Right kidney (tissue), 9 donors: ENCODE measurements at places on chromosomes 11 and 22.
A peak's percentile ranks its signal among the peaks of the same experiment; 100 is the strongest.

GRCh38 chr11:33044285-33044756 lies 4.9 kb downstream of the TCP11L1 start:
- no peak for DNase-seq

- no peak for DNase-seq
Observed at GRCh38 chr11:58731819-58732218, at the start of gene GLYAT. Gene GLYAT (minus strand): TSS chr11:58731943. CDS start chr11:58724496, 7,447 bp downstream.

DNA sequence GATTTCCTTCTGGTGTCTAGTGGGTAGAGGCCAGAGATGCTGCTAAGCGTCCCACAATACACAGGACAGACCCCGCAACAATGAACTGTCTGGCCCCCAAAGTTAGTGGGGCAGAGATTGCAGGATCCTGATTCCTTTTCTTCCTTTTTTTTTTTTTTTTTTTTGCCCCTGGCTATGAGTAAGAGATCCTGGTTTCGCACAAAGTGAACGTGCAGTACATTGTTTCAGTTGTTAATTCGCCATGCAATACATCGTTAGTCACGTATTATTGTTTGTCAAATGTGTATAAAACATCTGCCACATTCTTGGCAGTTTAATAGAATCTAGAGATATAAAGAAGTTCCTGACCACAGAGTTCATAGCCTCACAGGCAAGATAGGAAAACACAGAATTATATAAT lies 20.2 kb downstream of the ST3GAL4 start:
- DNase-seq, result no peak

- DNase-seq, result no peak
Observed at GRCh38 chr11:14186046-14186775, 172.8 kb downstream of the RRAS2 start.

GRCh38 chr11:58965246-58965985 lies 26.1 kb downstream of the GLYATL1 start:
- DNase-seq, result no peak

GRCh38 chr11:77090373-77091111 lies 12.1 kb upstream of the OMP start:
- no peak for DNase-seq

DNA sequence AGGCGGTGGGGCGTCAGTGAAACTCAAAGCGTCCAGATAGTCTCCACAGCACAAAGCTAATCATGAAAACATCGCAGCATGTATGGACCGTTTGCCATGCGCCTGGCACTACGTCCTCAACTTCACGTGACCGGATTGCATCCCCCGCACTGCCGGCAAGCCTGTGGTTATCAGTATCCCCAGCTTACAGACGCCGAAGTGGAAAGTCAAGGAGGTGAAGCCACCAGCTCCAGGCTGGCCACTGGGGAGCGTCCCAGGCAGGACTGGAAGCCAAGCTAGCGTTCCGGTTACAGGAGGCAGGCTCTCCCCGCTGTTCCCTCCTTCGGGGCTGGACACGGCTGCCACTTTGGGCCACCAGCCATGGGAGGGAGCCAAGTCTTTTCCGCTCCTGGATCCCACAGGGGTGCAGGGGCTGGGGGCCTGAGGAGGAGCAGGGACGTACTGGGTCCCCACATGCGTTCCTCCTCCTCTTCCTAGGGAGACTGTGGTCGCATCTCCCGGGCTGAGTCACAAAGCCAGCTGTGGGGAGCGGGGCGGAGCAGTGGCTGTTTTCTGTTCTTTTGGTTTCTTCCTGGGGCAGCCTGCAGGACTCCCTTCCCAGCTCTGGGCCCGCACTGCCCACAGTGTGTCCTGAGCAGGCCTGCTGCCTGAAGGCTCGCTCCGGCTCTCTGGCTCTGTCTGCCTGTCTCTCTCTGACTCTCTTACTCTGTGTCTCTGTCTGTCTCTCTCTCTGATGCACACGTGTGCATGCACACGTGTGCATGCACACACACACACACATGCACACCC lies 4.3 kb upstream of the OSBPL5 start:
- DNase-seq, result peak; percentile 52

DNA sequence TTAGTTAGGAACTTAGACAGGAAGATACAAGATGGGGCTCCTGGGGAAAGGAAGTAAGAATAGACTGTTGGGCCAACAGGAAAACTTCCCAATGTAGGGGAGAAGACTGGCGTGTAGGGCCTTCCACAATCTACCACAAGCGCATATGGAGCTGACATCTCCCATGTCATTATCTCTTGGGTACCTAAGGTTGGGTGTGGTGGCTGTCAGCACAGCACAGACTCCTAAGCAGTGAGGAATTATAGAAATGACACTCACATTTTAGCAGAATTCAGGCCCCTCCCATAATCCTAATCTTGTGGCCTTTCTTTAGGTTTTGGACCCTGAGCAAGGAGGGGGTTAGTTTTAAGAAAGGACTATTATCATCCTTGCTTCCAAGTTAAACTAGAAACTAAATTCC lies 11.6 kb downstream of the TRIM21 start:
- DNase-seq, result no peak

DNA sequence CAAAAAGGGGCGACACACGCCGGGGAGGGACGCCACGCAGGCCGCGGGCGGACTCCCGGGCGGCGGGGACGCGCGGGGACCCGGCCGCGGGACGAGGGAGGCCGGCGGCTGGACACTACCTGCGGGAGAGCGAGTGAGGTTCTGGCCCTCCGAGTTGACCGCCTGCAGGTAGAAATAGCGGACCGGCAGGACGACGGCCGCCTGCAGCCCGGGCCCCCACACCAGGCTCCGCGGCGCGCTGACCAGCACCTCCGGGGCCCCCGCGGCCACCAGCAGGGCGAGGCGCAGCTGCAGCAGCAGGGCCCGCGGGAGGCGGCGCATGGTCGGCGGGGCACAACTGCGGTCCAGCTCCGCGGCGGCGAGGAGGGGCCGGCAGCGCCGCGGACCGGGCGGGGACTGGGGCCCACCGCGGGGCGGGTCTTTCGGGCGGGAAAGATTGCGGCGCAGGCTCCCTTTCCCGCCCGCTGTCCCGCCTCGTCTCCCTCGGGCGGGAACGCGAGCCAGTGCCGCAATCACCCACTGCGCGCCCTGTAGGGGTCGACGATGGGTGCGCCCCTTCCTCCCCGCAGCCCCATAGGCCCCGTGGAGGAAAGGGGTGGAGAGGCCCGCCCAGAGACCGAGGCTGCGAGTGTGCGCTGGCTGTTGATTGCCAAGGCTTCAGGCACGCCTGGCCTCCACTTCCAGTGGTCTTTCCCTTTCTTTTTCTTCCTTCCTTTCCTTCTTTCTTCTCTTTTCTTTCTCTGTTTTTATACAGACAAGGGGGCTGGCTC lies at the start of gene POGLUT3:
Gene POGLUT3, minus strand, starts transcription at position 339 of the 770 bp plus-strand sequence. Its CDS starts 18 bp downstream, at position 321.
- DNase-seq, result peak; percentile 91

DNA sequence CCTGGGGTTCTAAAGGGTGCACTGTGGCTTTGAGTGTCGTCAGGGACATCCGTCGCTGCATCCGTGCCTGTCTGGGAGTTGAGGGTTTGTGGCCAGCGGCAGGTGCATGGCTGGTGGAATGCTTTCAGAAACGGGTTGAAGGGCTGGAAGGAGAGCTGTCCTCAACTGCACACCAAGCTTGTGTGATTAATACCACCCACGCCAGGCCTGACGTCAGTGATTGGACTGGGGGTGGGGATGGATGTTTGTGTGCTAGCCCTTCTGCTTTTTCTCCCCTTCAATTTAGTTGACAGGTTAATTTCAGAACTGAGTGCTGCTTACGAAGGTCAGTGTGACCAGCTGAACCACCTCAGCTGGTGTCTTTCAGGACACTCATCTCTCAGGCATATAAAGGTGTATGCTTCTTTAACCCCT lies 3.2 kb upstream of the GAB2 start:
- no peak for DNase-seq

DNA sequence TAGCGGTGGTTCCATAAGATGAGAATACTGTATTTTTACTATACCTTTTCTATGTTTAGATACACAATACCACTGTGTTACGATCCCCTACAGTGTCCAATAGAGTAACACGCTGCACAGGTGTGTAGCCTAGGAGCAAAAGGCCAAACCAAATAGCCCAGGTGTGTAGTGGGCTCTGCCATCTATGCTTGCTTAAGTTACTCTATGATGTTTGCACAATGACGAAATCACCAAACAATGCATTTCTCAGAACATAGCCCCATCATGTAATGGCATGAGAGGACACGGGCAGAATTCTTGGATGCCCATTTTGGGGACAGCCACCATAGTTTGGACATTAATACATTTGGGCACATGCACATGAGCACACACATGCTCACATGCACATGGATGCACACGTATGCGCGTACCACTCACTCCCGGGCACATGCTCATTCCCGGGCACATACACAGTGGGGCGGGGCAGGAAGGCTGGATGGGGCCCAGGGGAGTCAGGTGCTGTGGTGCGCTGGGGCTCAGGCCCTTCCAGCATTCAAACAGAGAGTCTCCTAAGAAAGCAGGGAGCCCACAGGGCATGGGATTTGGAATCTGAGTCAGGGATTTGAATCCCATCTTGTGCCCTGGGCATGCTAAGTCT lies 51.1 kb downstream of the RTN4R start:
- DNase-seq, result no peak

- no peak for DNase-seq
Observed at GRCh38 chr11:18720091-18720807, 5.7 kb downstream of the IGSF22 start.

- DNase-seq, result no peak
Observed at GRCh38 chr11:62472063-62472884, 53.4 kb downstream of the SCGB1A1 start.

DNA sequence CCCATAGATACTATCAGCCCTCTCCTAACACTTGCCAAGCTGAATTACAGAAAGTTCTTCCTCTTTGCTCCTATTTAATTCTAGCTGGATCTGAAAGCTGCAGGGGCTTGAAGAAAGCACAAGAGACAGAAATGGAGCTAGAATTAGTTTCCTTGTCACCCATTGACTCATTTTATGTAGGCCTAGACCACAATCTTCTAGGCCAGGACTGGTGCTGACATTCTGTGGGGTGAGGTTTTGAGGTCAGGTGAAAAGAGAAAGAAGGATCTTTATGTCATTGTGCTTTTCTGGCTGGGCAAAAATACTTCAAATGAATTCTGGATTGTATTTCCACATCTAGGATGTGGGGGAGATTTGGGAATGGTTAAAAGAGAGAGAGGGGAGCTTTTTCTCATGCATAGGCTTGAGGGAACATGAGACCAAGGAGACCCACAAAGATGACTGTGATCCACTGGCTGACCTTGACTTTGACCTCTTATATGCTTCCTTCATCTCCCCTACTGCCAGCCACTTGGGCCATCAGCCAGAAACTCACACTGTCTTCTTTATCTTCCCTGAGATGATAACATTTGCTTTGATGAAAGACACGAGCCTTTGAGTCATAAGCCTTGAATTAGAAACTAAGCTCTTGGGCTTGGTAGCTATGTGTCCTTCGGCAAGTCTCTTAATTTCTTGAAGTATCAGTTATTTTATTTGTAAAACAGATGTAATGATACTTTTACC lies 274.9 kb upstream of the CADM1 start:
- DNase-seq, result no peak
